GM13976 (cell line): ENCODE measurements at places on chromosomes 2 and 18.

GRCh38 chr2:215352602-215353001 lies 40.7 kb downstream of the ATIC start:
- DNase-seq: no peak

DNA sequence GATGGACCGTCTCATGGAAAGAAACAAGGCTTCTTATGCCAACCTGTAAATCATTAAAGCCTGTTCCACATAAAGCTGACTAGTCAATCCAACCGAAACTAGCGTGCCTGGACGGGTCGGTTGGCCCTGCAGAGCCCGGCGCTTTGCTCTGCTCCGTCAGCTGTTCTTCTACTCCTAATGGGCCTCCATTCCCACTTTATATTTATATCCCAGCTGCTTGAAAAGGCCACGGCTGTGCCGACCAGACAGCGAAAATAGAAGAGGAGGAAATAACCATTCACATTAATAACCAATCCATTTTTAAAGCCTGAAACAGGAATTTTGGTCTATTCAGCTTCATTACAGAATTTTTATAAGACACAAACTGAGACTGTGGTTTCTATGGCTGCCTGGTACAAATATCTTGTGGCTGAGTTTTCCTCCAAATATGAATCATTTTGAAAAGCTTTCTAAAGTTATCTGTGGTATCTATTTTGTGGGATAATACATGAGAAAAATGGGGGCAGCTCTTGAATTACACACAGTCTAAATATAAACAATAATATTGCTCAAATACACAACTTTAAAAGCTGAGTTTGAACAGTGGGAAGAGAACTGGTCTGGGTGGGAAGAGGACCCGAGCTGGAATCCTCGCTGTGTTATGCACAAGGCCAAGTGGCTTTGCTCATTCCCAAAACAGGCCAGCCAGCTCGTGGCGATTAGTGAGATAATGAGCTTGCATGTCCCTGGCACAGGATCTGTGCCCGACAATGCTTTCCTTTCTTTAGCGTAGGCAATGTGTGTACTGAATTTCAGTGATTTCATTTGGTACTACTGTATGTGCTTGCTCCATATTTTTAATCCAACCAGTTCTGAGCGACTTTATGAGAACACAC lies 10.5 kb upstream of the FAM124B start:
- DNase-seq: no peak

DNA sequence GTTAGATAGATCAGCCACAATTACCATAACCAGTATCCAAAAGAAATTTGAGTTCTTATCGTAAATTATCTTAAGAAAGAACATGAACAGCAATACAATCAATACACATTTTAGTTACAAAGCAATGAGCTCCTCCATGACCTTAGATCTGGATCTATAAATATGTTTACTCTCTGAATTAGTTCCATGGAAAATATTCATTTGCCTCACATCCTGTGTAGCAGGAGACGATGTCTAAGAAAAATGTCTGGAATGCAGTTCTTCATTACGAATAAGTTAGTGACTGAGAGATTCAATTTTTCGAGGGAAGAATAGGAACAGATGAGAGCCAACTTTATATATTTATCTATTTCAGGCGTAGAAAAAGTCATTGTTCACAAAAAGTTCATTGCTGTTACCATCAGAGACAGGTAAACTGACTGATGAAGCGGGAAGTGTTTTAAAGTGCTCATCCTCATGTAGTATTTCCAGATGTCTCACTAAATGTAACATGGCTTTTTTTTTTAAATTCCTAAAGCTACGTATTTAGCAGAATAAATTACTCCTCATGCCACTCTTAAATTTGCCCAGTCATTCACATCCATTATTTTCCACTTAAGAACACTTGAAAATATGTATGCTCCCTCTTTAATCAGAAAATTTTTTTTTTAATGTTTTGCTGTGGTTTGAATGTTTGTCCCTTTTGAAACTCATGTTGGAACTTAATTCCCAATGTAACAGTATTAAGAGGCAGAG lies 106.5 kb upstream of the SCN1A start:
- no peak for DNase-seq

DNA sequence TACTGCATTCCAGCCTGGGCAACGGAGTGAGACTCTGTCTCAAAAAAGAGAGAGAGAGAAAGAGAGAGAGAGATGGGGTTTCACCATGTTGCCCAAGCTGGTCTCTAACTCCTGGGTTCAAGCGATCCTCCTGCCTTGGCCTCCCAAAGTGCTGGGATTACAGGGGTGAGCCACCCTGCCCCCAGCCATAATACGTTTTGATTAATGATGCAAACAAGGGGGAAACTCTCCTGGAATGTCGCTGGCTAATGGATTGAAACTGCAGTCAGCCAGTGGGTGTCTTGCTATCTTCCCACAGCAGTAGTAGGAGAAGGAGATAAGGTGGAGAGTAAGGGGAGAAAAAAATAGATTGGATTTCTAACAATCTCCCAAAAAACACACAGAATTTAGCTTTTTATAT lies 9.5 kb upstream of the RTN4 start:
- DNase-seq: no peak

GRCh38 chr2:174664084-174664759 lies 66.6 kb upstream of the WIPF1 start:
- no peak for DNase-seq

- DNase-seq: no peak
Measured at GRCh38 chr2:60154142-60154541, 399.3 kb downstream of the BCL11A start.

DNA sequence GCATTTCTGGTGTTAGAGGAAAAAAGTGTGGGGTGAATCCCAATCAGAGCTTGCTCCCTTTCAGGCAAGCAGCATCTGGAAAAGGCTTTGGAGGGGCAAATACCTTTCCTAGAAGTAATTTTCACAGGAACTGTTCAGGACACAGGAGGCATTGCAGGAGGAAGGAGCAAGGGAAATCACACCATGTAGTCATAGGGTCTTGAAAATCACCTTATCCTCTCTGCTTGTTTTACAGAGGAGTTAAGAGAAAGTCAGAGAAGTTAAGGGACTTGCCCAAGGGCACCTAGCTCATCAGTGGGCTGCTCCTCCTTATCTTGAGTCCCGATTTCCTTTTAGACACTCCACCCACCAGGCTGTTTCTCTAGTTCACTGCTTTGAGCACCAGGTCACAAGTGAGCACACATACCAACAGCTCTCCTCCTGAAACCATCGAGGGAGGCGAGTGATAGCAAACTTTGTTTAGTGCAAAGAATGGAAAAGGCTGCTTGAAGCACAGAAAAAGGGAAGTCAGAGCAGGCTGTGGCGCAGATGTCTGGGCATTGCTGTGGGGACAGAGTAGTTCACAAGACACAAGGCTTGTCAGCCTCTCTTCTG lies 89.2 kb upstream of the CXCR4 start:
- no peak for DNase-seq

GRCh38 chr18:25147877-25148488 lies 204.0 kb downstream of the ZNF521 start:
- DNase-seq: no peak

DNA sequence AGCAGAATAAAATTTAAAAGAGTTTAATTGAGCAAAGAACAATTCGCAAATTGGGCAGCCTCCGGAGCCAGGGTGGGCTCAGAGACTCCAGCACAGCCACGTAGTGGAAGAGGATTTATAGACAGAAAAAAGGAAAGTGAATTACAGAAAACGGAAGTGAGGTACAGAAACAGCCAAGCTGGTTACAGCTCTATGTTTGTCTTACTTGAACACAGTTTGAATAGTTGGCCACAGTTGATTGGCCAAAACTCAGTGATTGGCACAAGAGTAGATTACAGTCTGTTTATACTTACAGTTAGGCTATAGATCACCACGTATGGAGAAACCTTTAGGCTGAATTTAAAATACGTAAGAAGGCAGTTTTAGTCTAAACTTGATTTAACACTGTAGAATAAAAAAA lies 78.8 kb upstream of the NEDD4L start:
- no peak for DNase-seq

DNA sequence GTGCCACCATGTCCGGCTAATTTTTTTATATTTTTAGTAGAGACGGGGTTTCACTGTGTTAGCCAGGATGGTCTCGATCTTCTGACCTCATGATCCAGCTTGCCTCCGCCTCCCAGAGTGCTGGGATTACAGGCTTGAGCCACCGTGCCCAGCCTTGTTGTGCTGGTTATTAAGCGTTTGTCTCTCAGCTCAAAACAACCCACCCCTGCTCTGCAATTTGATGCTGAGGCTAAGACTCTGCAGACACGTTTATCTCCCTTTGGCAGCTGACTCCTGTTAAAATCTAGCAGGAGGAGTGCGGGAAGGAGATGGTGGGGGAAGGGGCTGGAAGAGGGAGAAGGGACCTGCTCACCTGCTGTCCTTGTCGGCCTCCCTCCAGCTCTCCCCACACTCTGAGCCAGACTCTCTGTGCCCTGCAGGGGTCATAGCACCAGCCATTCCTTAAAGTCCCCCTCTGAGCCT lies 29.9 kb upstream of the IMPA2 start:
- DNase-seq: no peak

DNA sequence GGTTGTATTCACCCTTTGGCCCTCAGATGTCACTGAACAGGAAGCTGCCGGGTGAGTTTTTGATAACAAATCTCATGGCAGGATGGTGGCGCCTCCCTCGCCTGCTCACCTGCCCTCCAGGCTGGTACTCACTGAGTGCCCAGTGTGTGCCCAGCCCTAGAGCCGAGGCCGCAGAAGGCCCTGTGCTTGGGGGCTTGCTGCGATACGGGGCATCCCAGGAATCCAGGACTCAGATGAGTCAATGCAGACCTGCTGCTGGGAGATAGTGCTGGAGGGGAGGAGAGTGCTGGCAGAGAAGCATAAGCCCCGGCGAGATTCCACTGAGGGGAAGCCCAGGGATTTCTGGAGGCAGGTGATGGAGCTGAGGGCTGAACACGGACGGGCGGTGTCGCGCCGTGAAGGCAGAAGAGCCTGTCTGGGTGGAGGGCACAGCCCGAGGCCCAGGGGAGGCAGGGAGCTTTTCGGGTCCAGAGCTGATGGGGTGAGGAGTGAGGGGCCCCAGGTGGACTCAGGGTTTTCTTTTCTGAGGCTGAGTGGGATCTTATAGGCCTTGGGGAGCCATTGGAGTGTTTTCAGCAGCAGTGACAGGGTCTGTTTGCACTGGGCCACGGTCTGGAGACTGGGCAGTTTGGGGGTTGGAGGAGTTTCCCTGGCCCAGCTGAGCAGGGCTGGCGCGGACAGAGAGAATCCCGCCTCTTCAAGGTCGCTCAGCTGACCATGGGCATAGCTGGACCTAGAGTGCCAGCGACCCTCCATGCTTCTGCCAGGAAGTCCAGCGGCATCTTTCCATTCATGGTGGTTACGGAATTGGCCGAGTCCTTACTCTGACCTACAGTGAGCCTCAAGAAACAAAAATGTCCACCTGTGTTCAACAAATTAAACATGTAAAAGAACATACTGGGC lies 35.5 kb downstream of the LDLRAD4 start:
- DNase-seq: no peak

- peak; percentile 39 for DNase-seq
Measured at GRCh38 chr2:173997269-173997668, 32.1 kb upstream of the SP3 start.

DNA sequence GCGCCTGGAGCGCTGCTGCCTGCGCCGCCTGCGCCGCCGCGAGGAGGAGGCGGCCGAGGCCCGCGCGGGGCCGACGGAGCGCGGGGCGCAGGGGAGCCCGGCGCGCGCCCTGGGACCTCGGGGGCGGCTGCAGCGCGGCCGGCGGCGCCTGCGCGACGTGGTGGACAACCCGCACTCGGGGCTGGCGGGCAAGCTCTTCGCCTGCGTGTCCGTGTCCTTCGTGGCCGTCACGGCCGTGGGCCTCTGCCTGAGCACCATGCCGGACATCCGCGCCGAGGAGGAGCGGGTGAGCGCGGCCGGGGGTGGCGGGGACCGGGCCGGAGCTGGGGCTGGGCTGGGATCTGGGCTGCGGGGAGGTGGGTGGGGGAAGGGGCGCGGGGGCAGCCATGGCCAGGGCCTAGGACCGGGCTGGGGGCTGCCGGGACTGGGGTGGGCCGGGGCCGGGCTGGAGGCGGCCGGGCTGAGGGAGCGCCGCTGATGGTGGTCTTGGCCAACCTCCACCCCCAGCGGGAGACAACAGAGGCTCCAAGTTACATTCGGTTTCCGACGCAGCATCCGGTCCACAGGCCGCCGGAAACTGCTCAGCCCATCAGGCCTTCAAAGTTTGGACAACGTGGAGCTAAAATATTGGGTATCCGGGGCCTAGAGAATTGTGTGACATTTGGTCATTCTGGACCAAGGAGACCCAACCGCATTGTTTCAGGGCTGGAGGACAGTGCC lies 66.4 kb downstream of the KCNG2 start:
- DNase-seq: no peak

- DNase-seq: no peak
Measured at GRCh38 chr2:232979871-232980461, 33.1 kb downstream of the NGEF start.

- no peak for DNase-seq
Measured at GRCh38 chr2:187188783-187189631, 259.0 kb downstream of the CALCRL start.

DNA sequence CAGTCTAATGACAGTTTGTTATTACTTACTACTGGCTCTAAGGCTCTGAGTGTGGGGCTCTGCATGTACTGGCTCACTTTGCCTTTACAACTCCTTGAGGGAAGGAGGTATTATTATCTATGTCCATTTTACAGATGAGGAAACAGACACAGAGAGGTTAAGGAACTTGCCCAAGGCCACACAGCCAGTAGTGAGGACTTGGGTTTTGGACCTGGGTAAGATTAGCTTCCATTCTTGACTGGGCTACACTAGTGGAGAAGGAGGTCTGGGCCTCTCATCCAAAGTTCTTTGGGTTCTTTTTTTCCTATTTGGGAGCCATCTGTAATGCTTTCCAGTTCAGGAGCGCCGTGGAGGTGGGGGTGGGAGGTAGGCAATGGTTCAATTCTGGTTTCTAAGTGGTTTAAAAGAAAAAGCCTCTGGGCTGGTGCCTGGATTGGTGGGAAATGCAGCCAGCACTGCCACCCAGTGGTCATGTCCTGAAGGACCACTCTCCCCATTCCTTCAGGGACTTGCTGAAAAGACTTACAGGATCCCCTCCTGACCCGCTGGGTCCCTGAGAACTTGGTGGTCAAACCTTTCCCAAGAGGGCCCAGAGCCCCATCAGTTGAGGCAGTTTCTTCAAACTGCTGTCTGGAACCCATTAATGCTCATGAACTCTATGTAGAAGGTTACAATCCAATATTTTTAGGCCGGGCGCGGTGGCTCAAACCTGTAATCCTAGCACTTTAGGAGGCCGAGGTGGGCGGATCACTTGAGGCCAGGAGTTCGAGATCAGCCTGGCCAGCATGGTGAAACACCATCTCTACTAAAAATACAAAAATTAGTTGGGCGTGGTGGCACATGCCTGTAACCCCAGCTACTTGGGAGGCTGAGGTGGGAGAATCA lies 38.6 kb upstream of the NOTO start:
- peak; percentile 83 for DNase-seq

- no peak for DNase-seq
Measured at GRCh38 chr18:53859764-53860163, 364.7 kb downstream of the MBD2 start.

DNA sequence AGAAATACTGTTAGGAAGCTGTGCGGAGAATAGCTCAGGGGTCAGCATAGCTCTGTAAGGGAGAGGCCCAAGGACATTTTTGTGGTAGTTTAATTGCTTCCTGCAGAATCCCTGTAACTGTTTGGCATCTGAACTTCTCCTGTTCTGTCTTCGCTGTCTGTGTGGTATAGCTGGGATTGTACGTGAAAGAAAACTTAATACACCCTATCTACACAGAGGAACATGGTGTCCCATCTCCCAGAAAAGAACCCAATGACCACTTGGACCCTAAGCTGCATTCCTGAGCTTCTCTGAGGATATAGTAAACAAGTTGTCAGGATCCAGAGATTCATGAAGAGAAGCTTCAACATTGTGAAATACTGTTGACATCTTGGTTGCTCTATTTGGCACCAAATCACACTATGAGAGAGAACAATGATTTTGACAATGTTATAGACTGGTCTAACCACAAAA lies 81.3 kb downstream of the CDC42EP3 start:
- DNase-seq: no peak

- DNase-seq: no peak
Measured at GRCh38 chr2:194060269-194060668, 1596.8 kb upstream of the SLC39A10 start.
